ENCODE measurements at places on chromosomes 13 and 19.

GRCh38 chr13:77979721-77980385 lies 61.2 kb upstream of the EDNRB start:
- DNase-seq: no peak

- no peak for DNase-seq
These were observed 1.1 kb downstream of the SLC15A1 start for GRCh38 chr13:98751367-98751782.

DNA sequence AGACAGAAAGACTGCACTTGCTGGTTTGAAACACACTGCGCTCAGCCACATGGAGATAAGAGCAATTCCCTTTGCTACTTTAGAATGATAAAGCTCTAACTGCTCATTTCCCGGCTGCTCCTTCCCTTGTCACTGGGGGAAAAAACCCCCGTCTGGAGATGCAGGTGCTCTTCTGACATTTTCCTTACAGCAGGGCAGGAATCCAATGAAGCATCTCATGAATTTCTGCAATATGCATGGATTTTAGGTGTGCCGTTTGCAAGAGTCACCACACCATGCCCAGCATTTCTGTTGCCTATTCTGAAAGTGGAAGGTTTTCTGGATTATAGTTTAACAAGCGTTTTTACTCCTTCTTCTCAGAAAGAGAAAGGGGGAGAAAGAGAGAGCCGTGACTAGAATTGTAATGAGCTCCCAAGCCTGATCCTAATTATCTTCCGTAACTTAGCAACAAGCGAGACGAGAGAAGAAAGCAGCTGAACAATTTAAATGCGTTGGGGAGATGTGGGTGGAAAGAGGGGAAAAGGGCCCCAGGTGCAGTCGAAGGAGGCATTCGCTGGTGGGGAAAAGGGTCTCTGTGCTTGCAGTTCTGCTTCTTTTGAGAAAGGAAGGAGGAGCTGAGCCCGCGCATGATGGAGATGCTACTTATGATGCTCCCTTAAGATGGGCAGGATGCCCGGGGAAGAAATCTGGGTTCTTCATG lies 76.6 kb upstream of the SPATA13 start:
- DNase-seq: no peak

DNA sequence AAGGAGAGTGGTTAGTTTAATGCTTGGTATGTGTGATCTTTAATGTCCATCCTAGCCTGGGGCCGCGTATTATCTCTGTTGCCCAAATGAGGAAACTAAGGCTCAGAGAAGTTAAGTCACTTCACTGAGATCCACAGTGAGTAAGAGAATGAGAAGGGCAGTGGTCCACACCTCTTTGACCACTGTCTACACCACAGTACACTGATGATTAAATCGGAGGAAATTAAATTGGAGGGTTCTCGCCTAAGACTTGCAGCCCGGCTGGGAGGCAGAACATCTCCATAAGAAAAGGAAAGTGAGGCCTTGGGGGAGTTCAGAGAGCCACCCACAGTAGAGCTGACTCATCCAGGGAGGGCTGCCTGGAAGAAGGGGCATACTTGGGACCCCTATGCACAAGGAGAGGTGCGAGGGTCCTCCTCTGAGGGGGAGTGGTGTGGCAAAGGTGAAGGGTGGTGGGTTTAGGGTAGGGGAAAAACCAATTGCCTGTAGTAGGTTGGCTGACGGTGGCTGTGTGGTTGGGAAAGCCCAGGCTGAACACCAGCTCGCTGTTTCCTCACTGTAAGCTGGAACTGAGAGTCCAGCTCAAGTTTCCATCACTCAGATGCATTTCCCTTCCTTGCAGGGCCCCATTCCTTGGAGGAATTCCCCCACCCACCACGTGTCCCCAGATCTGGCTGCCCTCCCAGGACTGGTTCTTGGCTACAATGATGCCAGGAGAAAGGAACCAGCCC lies 15.0 kb upstream of the DHRS12 start:
- DNase-seq: no peak

DNA sequence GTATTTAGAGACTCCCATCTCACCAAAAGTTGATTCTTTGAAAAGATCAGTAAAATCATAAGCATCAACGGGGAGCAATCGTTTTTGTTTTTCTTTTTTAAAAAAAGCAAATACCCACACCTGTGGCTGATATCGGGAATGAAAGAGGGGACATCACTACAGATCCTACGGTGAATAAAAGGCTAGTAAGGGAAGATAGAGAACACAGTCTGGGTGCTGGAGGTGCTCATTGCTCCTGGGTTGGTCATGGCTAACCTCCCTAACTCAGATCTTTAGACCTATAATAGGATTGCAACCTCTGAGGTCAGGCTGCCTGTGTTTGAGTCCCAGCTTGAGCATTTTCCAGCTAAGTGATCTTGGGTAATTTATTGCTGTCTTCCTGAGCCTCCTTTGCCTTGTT lies 1.1 kb downstream of the EHD2 start:
- no peak for DNase-seq

- DNase-seq: no peak
These were observed 5.0 kb downstream of the ADAT3 start for GRCh38 chr19:1910177-1910576.

- DNase-seq: no peak
These were observed 20.6 kb downstream of the UBE2L5 start for GRCh38 chr13:30442926-30443325.

GRCh38 chr19:42066075-42066754 lies 3.8 kb downstream of the GRIK5 start:
- no peak for DNase-seq

- DNase-seq: no peak
These were observed 45.9 kb downstream of the MBD3L1 start for GRCh38 chr19:8877854-8878705.

GRCh38 chr19:55305983-55306562 lies 19.1 kb downstream of the TMEM150B start:
- DNase-seq: no peak

DNA sequence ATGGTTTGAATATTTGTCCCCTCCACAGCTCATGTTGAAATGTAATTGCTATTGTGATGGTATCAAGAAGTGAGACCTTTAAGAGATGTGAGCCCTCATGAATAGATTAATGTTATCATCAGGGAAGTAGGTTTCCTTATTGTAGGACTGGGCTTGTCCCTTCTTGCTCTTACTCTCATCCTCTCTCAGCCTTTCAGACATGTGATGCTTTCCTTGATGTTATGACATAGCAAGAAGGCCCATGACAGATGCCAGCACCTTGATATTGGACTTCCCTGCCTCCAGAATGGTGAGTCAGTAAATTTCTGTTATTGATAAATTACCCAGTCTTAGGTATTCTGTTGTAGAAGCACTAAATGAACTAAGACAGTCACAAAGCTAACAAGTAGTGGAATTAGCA lies 5.7 kb upstream of the ZMYM2 start:
- no peak for DNase-seq

- DNase-seq: no peak
These were observed 17.7 kb upstream of the CNFN start for GRCh38 chr19:42407816-42408175.

DNA sequence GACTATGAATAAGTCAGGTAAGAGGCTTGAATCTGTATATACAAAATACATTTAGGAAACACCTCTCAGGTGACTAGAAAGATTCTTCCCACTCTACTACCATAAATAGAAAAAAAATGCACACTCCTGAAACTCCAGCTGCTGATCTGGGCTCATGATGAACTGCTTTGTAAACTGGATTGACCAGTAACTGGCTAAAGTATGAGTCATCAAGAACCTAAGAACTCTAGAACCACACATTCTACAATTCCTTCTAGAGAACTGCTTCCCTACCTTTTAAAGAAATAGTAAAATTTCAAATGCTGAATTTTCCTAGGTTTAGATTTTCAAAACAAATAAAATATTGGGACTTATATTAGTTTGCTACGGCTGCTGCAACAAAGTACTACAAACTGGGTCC lies 55.2 kb downstream of the ELF1 start:
- no peak for DNase-seq

GRCh38 chr19:18427080-18427742 lies 8.0 kb downstream of the SSBP4 start:
- DNase-seq: no peak

DNA sequence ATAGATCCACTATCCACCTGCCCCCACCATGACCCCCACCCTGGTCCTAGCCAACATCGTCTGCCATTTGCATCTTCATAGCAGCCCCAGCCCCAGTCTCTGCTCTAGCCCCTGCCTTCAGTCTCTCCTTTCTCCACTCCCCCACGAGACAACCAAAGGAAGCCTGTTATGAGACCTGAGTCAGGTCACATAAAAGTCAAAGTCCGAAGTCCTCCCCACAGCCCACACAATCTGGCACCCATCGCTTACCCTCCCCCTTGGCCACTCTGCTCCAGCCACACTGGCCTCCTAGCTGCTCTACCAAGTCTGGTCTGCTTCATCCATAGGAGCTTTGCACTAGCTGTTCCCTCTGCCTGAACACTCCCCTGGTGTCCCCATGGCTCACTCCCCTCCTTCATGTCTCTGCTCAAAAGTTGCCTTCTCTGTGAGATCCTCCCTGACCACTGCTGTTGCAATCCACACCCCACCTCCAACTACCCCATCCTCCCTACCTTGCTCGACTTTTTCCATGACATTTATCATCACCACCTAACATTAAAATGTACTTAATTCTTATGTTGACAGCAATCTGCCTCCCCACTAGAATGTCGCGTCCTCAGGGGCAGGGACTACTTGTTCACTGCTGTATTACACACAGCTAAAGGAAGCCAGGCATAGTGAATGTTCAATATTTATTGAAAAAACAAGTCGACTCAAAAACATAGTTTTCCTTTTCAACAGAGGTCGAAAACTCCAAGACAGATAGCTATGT lies 1.2 kb upstream of the PLEKHG2 start:
- DNase-seq: peak; percentile 22

DNA sequence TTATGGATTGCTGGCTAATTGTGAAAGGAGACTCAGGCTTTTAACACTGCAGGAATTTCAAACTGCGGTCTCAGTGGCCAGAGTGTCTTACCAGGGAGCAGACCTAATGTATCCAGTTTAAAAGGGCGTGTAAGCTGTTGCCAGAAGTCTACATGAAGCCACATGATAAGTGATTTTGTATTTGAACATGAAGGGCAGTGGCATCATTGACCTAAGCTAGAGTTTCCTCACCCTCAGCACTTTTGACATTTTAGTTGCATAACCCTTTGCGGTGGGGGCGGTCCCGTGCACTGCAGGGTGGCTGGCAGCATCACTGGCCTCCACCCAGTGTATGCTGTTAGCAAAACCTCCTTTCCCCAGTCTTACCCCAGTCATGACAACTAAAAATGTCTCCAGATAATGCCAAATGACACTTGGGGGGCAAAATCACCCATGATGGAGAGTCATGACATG lies 23.7 kb upstream of the GPR18 start:
- peak; percentile 54 for DNase-seq

All from central memory CD8-positive, alpha-beta T cell (primary cell).